ENCODE measurements at places on chromosomes 6 and 20.

DNA sequence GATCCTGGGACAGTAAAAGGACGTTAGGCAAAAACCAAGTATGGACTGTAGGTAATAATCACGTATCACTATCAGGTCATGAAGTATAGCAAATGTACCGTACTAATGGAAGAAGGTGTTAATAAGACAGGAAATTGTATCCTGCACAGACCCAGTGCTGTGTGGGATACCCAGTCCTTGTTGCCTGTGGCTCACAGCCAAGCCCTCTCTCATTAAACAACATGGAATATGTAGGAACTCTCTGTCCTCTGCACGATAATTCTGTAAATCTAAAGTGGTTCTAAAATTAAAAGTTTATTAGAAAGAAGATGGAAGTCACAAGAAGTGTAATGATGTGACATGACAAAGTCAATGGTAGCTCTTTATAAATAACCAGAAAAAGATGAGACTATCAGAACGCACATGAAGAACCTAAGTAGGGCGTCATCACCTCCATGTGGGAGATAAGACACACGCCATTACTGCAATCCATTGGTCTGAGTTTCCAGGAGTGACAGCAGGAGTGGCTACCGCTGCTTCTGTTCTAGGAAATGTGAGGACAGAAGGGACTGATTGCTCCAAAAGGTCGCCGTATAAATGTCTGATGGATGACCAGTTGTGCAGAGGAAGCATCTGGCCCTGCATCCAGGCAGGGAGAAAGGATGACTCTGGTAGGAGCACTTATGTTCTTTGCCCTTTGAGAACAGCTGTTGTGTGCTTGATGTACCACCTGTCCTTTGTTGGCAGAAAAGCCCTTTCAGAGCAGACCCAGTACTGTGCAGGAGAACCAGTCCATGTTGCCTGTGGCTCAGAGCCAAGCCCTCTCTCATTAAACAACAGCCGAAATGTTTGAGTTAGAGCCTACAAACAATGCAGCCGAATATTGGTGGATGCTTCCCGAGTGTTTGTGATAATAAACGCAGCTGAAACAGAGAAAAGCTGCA lies 125.6 kb downstream of the FIG4 start:
- DNase-seq: no peak

- no peak for DNase-seq
These were observed 5.6 kb downstream of the CEBPB start for GRCh38 chr20:50196248-50196647.

DNA sequence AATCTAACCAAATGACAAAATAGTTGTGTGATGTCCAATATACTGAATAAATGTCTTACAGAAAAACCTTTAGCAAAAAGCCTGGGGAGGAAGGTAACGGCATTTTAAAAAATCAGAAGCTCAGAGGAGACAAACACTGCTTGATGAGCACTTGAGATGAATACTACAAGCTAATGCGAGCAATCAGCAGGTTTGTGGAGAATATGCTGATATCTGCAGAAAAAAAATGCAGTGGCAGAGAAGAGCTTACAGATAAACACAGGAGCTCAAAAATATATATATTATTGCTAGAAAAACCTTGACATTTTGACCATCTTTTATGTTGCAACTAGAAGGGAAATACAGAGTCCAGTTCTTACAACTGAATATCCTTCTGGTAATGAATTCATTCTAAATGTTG lies 972.7 kb downstream of the KIF16B start:
- no peak for DNase-seq

DNA sequence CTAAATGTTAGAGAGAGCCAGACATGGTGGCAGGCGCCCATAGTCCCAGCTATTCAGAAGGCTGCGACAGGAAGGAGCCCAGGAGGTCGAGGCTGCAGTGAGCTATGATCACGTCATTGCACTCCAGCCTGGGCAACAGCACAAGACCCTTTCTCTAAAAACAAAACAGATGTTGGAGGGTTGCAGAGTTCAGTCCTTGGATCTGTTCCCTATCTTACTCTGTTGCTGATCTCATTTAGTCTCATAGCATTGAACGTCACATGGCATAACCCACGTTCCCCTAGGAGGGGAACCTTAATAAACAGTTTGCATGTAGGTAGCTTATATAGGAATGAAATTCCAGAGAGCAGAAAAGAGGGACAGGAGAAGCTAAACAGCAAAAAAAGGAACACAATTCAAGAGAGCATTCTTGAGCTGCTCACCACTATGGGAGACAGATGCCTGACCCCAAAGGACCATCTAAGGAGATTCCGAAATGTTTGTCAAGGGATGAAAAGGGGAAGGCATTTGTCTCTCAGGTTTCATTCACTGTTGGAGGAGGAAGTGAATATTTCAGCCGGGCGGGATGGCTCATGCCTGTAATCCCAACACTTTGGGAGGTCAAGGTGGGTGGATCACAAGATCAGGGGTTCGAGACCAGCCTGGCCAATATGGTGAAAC lies 54.6 kb upstream of the PIM1 start:
- DNase-seq: no peak

DNA sequence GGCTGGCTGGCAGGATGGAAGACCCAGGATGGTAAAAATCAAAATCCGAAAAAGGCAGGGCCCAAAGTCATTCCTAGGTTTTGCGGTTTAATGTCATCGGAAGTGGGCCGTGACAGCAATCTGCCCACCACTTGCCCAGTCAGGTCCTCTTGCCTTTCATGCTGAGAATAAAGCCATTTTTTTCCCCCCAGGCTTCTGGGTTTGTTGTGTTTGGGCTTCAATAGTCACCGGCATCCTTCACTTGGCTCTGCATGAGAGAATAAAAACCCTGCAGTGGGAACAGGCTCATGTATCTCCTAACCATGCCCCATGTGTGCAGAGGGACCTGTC lies 56.1 kb downstream of the MEP1A start:
- no peak for DNase-seq

DNA sequence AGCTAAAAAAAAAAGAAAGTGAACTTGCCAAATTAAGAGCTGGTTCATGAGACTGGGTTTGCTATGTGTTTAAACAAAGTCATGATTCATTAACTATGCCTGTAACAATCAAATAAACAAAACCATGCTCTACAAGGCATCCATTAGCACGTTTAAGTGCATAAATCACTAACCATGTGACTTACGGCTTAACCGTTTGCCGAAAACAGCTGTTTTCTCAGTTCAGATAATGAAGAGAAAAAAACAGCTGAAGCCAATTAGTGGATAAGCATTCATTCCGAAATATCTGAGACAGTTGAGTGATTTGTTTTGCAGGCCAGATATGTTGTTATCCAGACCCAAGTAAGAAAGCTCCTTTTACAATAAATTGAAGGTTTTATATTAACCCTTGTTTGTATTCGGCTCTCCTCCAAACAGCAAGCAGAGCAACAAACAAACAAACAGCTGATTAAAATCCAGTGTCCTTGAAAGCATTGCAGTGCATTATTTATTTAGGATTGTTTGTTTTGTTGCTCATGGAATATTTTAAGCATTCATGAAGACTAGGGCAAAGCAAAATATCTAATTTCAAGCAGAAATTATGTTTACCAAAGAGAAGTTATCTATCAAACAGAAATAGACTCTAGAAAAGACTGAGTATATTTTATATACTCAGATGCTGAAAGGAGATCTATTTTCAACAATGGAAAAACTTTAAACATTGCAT lies 343.5 kb downstream of the RFPL4B start:
- no peak for DNase-seq

- no peak for DNase-seq
These were observed 156.8 kb upstream of the PLCB4 start for GRCh38 chr20:8912096-8912495.

DNA sequence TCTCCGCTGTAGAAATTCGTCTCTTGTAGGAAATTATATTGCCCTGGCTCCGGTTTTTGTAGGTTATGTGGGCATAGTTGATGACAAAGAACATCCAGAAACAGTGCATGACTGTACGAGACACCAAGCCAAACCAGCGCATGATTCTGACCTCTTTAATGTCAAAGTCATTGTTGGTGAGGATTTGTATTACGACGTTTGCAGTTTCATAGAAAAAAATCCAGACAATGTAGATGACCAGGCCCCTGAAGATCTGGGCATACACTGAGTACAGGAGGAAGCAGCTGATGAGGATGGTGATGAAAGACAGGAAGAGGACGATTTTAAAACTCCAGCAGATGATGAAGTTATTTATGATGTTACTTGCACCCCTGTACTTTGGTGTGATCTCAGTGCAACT lies 39.1 kb upstream of the TBC1D22B start:
- DNase-seq: no peak

DNA sequence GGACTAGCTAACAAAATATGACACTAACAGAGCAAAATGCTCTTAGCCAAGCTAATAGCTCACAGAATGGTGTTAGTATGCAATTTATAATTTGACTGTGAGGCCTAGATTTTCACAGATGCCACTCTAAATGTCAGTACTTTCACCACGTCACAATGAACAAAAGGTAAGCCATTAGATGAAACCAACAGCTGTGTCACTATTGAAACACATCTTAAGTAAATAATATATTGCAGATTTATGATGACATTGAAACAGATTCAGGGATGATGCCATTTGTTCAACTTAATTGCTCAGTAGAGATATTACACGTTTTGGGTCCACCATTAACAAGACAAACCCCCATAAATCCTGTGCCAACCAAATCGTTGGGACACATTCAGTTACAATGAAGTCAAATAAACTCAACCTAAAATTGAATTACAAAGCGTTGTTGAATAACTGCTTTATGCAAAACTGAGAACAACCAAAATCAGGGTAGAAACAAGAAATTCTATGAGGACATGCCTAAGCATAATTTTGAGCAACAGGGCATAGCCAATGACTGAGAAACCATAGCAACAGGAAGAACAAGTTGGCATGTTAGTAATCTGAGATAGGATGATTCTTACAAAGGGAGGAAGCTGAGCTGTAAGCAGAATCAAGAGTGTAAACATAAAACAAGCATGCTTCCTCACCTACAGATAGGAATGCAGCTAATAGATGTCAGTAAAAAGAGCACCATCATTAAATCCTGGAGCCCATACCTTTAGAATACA lies 85.6 kb upstream of the KHDRBS2 start:
- DNase-seq: no peak

GRCh38 chr6:129671442-129672340 lies 38.3 kb downstream of the ARHGAP18 start:
- no peak for DNase-seq

- DNase-seq: peak; percentile 48
These were observed 84.1 kb upstream of the EPB41L1 start for GRCh38 chr20:36070451-36070850.

- DNase-seq: no peak
These were observed 299.1 kb upstream of the ID4 start for GRCh38 chr6:19538096-19538495.

- no peak for DNase-seq
These were observed 90.2 kb upstream of the CDH4 start for GRCh38 chr20:61161726-61162390.
